ENCODE measurements at places on chromosomes 3 and 15.

GRCh38 chr15:29887721-29888120, 65.5 kb upstream of the TJP1 start:
- DNase-seq, result no peak

DNA sequence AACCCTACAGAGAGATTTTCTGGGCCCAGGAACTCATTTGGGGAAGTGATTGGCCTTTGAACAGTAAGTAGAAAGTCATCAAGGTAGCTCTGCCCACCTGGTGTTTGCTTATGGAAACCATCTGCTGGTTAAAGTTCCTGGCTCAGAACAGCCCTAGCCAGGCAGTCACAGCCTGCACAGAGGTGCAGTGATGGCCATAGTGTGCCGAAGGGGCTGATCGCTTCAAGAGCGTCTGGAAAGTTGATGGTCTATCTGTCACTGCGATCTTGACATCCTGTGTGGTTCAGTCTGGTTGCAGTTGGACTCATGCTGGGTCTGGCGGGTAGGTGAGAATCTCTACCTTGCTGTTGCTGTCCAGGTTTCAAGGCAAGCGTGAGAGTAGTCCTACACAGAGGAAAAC, 151.6 kb downstream of the SLCO3A1 start:
- no peak for DNase-seq

- no peak for DNase-seq
Observed at GRCh38 chr3:74423867-74424266, 190.6 kb downstream of the CNTN3 start.

GRCh38 chr15:49832511-49832910, 211.7 kb downstream of the DTWD1 start:
- no peak for DNase-seq

DNA sequence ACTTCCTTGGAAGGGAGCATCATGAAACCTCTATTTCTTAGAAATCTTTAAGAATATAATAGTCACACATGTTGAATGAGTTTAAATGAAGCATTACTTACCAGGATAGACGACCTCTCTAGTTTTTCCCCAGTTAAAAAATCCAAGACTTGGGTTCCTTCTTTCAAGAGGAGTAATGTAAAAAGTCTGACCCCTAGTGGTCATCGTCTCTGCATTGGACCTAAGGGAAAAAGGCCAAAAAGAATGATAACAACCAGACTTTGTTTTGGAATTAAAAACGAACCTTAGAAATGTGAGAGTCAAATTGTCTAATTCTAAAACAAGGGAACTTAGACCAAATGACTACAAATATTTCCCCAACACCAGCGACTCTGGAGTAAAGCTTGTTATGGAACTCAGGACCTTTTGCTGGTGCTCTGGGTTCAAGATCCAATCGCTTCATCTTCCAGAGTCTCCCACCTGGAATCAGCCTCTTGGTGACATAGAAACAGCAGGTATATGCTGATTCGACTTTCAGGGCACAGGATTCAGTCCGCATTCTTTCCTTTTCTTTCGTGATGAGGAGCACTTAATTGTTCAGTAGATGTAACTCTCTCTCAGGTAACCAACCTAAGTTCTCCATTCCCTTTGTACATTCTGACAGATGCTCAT, 214.8 kb upstream of the TPRG1 start:
- DNase-seq, result no peak

GRCh38 chr3:72099326-72100079, 314.6 kb upstream of the PROK2 start:
- DNase-seq, result no peak

GRCh38 chr15:25401501-25401900, 37.3 kb downstream of the UBE3A start:
- no peak for DNase-seq

DNA sequence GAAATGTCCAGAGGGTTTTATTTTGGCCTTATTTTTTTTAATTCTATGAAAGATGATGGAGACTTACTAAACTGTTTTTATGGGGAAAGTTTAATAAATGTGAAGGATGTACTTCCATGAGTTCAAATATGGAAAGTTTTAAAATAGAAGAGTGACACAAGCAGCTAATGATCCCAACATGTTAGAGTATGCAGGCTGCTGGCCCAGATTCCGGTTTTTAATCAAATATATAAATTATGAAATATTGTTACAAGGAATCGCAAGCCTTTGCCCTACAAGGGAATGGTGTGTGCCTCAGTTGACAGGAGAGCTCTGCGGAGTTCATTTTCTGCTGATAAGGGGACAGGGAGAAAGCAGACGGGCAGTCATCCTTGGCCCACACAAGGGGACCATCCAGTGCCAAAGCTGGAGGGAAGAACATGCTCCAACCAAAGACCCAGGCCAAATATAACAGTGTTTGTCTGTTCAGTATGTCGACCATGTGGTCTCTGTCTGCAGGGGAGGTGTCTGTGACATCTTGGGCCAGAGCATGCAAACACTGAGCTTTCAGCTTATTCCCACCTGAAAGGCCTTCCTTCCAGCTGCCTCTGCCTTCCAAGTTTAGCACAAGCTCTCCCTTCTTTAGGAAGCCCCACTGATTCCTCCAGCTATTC, 69.8 kb downstream of the SSUH2 start:
- no peak for DNase-seq

- DNase-seq, result no peak
Observed at GRCh38 chr3:121835465-121835801, 424 bp downstream of the EAF2 start.

Measured in stimulated activated CD4-positive, alpha-beta T cell treated with anti-CD3 and anti-CD28 coated beads, Interleukin-12 subunit alpha, Interleukin-12 subunit beta, amount 100 ng/mL, for 4 hours (primary cell).